Activated naive CD4-positive, alpha-beta T cell treated with anti-CD3 and anti-CD28 coated beads, Interleukin-2, amount 50 U/mL, for 16 hours (primary cell): ENCODE measurements at places on chromosomes 1 and 21.

- no peak for DNase-seq
Measured at GRCh38 chr1:23575226-23575810, 16.0 kb upstream of the ID3 start.

DNA sequence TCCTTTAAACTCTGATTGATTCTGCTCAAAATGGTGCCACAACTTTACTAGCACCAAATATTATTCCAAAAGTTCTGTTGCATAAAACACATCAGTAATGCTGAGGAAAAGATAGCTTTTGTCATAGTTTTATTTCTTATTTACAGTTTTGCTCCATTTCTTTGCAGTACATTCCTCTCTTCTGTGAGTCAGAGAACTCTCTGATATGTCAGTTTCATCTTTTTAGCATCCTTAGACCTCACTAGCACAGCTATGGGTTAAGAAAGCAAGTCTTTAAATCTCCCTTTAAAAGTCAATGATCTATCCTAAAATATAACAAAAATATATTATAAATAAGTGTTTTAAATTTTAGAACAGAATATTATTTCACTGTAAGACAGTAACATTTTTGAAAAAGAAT lies 356.6 kb upstream of the SNX7 start:
- DNase-seq = no peak

GRCh38 chr1:19065526-19066247 lies 109.2 kb upstream of the IFFO2 start:
- no peak for DNase-seq

DNA sequence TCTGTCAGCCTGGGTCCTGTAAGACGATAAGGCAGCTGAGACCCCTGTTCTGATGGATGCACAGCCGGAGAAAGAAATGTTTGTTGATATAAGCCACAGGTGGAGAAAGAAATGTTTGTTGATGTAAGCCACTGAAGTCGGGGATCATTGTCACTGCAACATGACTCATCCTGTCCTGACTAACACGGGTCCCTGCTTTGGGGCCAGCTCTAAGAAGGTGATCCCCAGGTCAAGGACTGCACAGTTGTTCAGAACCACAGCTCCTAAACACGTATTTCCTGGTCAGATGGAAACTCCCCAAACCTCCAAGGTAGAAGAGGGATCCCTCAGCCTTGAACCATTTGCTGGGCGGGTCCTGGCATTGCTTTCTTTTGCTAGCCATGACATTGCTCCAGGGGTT lies 86.4 kb upstream of the IGSF21 start:
- DNase-seq = no peak

- DNase-seq = no peak
Measured at GRCh38 chr1:153346077-153346723, 2.4 kb downstream of the PGLYRP4 start.

DNA sequence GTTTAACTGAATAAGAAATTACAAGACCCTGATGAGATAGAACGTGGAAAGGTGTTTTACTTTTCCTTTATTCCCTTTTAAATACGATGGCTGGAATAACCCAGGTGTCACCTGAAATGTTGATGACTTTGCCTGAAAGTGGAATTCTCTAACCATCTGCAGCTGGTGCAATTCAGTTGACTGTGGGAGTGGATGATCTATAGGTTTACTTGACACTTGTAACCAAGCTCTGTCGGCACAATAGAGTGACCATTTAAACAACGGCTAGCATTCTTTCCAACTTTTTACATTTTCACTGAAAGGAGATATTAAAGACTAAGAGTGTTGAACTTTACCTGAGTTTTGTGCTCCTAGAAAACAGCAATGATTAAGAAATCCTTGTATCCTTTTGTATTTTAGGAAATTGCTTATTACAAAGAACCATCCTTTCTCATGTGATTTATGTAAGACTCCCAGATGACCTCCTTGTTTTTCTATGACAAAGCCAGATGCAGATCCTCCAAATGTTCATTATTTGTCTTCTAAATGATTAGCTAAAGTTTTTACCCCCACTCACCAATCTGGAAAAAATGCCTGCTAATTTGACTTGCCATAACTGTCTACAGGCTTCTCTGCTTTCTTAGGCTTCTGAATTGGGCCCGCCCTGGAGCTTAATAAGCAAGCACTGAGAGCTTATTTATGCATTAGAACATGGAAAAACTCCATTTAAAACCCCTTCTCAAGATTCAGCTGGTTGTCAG lies 129.5 kb upstream of the LRRC7 start:
- no peak for DNase-seq

GRCh38 chr1:183675381-183675780 lies 22.3 kb upstream of the APOBEC4 start:
- DNase-seq = no peak

DNA sequence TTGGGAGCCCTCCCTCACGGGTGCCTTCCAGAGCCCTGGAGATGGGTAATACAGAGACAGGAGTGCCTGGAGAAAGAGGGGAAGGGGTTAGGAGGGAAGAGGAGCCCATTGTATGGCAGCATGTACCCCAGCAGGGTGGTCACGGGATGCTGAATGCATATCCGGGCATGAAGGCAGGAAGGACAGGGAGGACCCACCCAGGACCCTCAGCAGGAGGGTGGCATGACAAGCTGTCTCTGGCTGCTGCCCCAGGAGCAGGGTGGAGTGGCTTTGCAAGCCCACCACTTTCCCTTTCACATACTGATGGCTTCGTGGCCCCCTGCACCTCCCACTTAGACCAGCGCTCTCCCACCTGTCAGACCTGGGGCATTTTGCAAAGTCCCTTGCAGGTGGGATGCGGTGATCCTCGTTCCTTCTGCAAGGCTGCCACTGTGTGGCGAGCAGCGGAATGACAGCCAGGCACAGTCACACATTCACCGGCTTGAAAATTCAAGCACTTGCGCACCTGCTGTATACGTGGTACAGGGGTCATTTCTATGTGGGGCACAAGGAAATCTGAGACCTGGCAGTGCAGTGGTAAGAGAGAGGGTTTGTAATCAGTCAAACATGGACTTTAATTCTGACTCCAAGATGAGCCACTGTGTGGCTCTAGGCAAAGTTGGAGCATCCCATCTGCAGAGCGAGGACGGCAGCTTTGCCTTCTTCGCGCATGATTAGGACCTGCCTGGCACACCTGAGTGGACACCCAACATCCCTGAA lies 53.2 kb upstream of the TMEM51 start:
- peak; percentile 43 for DNase-seq

- no peak for DNase-seq
Measured at GRCh38 chr1:185528084-185528676, 206.0 kb upstream of the HMCN1 start.

GRCh38 chr1:77925518-77925917 lies 37.1 kb downstream of the NEXN start:
- DNase-seq = no peak

DNA sequence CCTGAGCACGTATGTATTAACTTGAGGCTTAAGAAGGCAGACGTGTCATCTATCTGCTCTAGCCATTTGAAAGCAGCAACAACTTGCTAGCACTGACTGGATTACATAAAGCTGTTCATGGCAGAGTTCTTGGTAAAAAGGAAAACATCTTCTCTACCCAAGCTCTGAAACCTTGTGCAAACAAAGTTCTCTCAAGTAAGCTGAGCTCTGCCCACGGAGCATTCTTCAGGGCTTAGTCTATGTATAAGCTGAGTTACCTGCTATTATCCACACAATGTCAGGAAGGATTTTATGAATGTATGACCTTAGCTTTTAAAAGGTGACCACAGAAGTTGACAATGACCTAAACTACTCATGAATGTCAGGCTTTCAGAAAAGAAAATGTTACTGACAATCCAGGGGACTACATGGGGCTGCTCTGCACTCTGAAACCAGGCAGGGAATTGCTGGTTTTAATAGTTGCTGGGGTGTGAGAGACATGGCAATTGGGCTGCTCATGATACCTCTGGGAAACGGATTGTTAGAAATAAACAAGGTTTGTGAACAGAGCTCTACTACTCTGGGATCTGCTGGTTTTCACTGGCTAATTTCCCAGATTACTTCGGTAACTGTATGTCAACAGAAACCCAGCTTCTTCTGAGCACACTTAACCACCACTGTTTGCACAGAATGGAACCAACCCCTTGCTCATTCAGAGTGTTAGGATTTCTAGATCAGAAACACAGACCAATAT lies 29.6 kb upstream of the CCN1 start:
- DNase-seq = no peak

DNA sequence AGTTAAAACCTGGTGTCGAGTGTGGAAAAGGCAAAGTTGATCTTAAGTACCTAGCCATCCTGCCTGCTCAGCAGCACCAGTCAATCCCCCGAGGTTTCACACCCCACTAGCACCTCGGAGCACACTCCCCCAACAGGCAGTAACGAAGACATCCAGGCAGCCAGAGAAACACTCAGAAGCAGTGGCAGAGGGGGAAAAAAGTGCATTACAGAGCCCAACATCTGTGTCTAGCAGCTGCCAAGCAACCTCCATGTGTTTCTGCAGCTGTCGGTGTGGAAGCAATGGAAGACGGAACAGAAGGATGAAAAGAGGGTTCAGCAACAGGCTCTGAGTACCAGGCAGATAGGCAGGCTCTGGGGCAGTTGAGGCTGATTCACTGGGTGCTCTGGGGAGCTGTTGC lies 73.4 kb upstream of the PROX1 start:
- DNase-seq = no peak

DNA sequence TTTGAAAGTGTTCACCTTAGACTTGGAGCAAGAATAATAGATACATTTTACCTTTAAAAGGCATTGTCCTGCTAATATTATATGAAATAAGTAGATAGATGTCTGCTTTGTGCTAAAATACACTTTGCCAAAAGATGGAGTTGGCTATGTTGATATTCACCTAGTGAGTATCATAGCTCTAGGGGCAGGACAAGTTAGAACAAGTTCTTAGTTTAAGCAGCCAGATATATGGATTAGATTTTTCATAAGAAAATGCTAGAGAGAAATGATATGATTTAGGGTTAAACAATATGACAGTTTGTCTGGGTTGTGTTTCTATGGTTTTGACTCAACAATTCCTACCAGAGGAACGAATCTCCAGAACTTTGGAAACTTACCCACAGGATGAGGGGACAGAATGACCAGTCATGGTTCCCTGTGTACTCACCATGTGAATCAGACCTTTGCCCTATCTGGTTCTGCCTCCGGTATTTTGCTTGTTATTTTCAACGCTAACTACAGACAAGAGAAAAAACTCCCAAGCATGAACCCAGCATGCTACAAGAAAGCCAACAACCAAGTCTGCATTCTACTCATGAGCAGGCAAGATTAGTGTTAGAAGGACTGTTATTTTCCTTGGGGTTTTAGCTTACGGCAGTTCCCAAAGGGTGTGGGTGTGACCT lies 1.7 kb downstream of the F5 start:
- DNase-seq = peak; percentile 19

DNA sequence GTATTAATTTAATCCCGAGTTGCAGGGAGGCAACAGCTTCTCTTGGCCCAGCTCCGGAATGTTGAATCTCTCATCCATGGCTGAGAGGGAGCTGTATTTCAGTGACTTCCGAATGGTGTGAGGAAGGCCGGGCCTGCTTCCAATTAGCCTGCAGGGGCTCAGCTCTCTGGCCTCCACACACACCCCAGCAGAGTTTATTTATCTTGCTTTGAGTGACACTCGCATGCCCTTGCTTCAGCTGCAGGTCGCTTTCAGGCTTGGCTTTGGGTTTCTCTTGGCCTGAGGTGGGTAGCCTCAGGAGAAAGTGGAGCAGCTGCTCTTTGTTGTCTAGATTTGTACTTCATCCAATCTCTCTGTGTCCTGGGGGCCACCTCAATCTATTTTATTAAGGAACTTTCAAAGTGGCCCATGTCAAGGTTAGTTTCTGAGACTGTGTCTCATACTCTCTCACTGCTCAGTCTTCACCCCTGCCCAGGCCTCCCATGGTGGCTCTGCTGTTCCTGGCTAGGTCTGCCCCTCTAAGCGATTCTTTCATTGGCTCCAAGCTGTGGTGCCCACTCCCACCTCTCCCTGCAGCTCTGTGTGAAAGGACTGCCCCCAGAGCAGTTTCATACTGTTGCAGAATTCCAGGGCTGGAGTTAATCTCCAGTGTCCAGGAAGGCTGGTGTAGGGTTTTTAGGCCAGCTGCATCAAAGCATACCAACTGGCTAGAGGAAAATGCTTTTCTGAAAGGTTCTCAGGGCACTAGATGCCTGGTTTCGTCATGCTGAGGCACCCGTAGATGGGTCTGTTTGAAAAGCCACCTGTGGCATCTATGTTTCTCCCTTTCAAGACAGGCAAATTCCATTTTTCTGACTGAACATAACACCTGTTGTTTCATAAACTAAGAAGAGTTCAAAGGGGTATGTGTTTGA lies 153.5 kb downstream of the PLXNA2 start:
- DNase-seq = no peak

- DNase-seq = no peak
Measured at GRCh38 chr1:10161541-10162290, 48.7 kb upstream of the KIF1B start.

DNA sequence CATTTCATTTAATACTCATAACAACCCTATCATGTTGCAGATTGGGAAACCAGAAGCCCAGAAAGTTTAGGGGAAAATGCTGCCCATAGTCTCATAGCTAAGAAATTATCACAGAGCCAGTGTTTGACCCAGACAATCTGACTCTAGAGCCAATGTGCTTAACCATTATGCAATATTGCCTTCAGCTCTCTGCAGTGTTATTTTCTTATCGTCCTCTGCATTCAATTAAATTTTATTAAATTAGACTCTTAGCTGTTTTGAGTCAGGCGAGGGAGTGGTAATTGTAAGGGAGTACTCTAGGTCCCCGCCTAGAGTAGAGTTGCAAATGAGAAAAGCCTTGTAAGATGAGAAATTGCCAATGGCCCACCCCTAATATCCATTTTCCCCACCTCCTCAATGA lies 191.1 kb downstream of the TTLL7 start:
- no peak for DNase-seq

GRCh38 chr1:108016451-108016920 lies 51.5 kb upstream of the VAV3 start:
- no peak for DNase-seq

DNA sequence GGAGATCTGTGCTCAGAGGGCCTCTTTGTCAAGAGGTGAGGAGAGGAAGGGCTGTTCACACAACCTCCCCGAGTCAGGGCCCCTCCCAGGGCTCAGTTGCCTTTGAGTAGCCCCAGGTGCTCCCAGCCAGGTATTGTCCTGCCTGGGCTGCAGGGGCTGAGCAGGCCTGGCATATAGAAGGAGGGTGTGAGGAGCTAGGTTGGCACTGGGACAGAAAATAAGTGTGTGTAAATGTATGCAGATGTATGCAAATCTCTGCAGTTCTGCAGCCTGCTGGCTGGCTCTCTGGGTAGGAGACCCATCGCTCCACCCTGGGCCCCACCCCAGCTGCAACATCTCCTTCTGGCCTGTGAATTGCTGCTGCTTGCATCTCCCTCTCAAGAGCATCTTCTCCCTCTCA lies 52.4 kb downstream of the NAV1 start:
- DNase-seq = no peak

GRCh38 chr1:236864211-236864610 lies 69.1 kb downstream of the MTR start:
- DNase-seq = no peak

GRCh38 chr1:38097284-38097898 lies 50.8 kb upstream of the POU3F1 start:
- no peak for DNase-seq
